ENCODE measurements at places on chromosomes 2 and 18. TPM values are rescaled to one million over a fixed set of nuclear protein-coding genes. Genes with fewer than 3 reads are reported as not detected.

Gene UGT1A5
- not detected for total RNA-seq

Gene ANKRD53
- total RNA-seq, result 0.73 TPM

Gene CCDC85A
- 12.7 TPM for total RNA-seq

Gene SLC25A12
- 17.1 TPM for total RNA-seq

Gene TTN
- total RNA-seq, result 4.7 TPM

Gene CCDC121
- 1.8 TPM for total RNA-seq

Gene LONRF2
- not detected for total RNA-seq

Gene LAPTM4A
- total RNA-seq, result 86.7 TPM

Gene POTEF
- under 0.01 TPM for total RNA-seq

Gene STK36
- total RNA-seq, result 8.3 TPM

Gene ASPRV1
- 0.10 TPM for total RNA-seq

Gene DCC
- not detected for total RNA-seq

Gene RAPH1
- total RNA-seq, result 17.1 TPM

Gene CCDC68
- 5.9 TPM for total RNA-seq

Gene COPS7B
- 25.9 TPM for total RNA-seq

Gene CAPN14
- total RNA-seq, result not detected

Gene SFT2D3
- total RNA-seq, result 7.8 TPM

Gene PRKAG3
- total RNA-seq, result not detected

Gene TRABD2A
- 0.60 TPM for total RNA-seq

Gene PSMA8
- not detected for total RNA-seq

Gene SKA1
- total RNA-seq, result 30.3 TPM

Gene AGAP1
- 8.8 TPM for total RNA-seq

Gene SKOR2
- total RNA-seq, result not detected

Gene ITGAV
- total RNA-seq, result 87.7 TPM

Gene RBM44
- total RNA-seq, result 0.20 TPM

Gene SMYD1
- total RNA-seq, result not detected

Gene GKN1
- total RNA-seq, result not detected

Gene THSD7B
- total RNA-seq, result not detected

All from mammary microvascular endothelial cell (primary cell).